ENCODE measurements at places on chromosomes 16 and 17.

- no peak for DNase-seq
Measured at GRCh38 chr16:46900455-46901235, 16.5 kb downstream of the GPT2 start.

GRCh38 chr17:33871720-33872540 lies 383.2 kb upstream of the CCL2 start:
- DNase-seq, result peak; percentile 59

DNA sequence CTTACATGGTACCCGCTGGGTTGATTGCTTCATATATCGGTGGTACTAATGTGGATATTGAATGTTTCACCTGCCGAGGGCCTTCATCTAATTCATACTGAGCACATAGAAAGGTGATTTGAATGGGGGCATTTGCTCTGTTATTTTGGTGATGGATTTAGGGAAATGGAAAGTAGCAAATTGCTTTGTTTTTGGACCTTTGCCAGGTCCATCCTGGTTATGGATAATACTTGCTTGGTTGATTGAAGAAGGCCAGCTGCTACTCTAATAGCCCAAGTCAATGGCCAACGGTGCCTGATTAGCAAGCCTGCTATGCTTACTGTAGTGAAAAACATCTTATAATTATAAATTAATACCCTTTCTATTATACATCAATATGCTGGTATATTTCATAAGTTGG lies 253.6 kb downstream of the CDH13 start:
- DNase-seq, result no peak

DNA sequence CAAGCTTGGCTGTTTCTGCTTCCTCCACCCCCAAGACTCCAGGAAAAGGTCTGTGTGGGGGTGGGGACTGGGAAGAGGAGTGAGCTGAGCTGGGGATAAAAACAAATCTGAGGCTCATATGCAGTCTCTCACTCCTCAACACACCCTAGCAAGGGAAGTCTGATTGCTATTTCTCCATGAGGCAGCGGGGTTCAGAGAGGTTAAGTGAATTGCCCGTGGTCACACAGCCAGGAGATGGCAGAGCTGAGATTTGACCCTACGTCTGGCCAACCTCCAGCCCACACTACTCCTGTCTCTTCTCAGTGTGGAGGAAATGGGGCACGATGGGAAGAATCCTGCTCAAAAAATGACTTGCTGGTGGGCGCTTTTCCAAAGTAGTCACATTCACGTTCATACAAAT lies 4.8 kb upstream of the ABCC3 start:
- DNase-seq, result no peak

GRCh38 chr16:88705076-88705684 lies 1.0 kb downstream of the RNF166 start:
- DNase-seq, result no peak

DNA sequence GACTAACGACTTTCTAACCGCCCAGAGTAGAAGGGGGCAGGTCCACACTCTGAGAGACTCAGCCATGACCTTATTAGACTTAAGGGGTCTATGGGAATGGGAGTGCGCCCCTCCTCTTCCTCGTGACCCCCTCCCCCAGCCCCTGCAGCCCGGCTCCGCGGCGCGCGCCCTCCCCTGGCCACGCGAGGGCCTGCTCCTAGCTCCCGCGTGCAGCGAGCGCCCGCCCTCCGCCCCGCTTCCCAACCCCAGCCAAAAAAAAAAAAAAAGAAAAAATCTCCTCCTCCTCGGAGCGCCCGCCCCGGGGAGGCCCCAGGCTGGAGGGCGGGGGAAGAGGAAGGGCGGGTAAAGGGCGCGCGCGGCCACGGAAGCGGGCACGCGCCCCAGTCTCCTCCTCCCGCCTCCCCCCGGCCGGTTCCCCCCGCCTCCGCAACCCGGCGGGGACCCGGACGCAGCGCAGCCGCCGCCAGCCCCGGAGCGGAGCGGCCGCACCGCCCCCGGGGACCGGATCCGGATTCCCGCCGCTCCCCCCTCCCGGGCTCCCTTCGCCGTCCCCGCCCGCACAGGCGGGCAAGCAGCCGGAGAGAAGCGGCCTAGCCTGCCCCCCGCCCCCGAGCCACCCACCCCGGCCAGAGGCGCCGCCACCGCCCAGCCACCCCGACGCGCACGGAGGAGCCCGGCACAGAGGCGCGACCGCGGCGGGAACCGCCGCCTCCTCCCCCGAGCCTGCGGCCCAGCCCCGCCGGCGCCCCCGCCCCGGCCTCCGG lies 949 bp downstream of the UBTF start:
- peak; percentile 81 for DNase-seq

- DNase-seq, result no peak
Measured at GRCh38 chr16:83138976-83139690, 512.4 kb downstream of the CDH13 start.

- no peak for DNase-seq
Measured at GRCh38 chr17:10738521-10739258, 8.9 kb upstream of the TMEM220 start.

- no peak for DNase-seq
Measured at GRCh38 chr16:70704586-70704985, 18.7 kb upstream of the MTSS2 start.

DNA sequence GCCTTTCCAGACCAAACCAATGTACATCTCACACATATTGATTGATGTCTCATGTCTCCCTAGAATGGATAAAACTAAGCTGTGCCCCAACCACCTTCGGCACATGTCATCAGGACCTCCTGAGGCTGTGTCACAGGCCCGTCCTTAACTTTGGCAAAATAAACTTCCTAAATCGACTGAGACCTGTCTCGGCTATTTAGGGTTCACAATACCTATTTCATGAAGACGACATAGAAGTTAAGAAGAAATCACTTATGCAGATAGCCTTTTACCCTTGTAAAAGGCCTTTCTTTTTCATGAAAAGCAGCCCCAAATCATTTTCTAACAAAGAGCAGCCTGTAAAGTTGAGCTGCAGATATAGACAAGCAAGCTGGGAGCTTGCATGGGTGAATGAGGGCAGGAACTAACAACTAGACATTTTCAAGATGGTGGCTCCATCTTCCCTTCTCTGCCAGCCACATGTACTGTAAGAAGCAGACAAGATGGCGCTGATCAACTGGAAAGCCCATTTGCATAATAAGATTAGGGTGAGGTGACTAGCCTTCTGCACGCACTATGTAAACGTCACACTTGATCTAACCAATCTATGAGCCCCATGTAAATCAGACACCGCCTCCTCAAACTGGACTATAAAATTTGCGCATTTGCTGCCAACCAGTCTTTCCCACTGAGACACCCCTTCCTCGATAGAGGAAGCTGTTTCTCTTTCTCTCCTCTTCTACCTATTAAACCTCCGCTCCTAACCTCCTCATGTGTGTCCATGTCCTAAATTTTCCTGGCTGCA lies 4.7 kb upstream of the KDM8 start:
- DNase-seq, result no peak

DNA sequence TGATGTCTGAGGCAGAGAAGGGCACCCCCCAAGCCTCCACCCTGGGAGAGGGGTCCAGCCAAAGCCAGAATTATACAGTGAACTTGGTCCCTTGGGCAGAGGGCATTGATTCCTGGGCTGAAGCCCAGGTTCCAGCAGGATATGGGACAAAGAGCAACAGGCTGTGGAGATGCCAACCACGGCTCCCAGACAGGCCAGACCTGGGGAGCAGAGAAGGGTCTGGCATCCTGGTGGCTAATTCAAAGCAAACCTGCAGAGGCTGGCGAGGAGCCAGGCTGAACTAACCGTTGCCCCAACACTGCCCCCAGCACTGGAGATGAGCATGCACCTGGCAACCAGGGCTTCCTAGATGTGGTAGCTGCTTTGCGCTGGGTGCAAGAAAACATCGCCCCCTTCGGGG lies 3.0 kb downstream of the CES3 start:
- no peak for DNase-seq

- no peak for DNase-seq
Measured at GRCh38 chr17:42438600-42439567, 15.8 kb upstream of the CAVIN1 start.

GRCh38 chr16:70715860-70716357 lies 30.1 kb upstream of the MTSS2 start:
- peak; percentile 20 for DNase-seq

DNA sequence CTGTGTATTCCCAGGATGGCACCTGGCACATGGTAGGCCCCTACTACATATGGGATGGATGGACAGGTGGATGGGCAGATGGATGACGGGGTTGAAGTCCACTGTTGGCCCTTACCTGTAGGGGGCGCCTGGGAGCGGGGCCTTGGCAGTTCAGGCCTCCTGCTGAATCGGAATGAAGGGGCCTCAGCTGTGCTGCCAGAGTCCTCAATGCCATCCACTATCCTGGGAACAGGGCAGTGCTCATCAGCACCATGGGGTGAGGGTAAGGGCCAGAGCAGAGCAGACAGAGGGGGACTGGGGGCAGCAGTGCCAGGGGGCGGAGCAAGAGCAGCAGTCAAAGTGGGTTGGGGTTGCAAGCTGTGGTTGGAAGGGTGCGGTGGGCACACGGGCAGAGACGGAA lies 8.3 kb upstream of the RAB5C start:
- DNase-seq, result no peak

DNA sequence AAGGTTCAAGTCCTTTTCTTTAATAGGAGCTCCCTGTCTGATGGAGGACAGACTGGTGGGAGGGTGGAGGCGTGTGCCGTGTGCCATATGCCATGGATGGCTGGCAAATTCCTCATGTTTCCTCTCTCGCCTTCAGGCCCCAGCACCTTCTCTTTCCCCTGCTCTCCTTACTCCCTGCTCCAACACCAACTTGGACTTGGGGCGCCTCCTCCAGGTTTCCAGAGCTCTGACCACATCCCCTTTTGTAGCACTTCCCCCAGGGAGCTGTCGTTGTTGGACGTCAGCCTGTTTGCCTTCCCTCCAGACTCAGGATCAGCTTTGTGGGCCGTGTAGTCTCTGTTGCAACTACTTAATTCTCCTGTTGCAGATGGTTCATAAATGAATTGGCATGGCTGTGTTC lies 30.7 kb downstream of the TMC7 start:
- DNase-seq, result no peak

Data from RCC 7860 (cell line).